ENCODE measurements at places on chromosomes 16 and 17.

DNA sequence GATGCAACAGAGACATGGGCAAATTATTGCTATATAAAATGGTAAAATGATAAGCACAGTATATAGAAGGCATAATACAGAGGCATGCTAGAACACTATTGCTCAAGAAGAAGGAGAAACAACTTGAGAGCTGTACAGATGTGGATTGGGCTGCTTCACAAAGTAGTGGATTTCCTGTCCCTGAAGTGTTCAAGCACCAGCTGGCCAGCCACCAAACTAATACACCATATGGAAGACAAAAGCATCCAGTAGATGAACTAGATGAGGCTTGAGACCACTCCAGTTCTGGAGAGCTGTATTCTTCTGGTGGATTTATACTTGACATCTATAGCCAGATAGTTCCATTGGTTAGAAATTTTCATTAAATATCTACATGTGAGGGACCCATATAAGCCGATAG, 134.1 kb upstream of the GNAO1 start:
- DNase-seq = no peak

GRCh38 chr16:78106686-78107085, 7.2 kb downstream of the WWOX start:
- DNase-seq = no peak

DNA sequence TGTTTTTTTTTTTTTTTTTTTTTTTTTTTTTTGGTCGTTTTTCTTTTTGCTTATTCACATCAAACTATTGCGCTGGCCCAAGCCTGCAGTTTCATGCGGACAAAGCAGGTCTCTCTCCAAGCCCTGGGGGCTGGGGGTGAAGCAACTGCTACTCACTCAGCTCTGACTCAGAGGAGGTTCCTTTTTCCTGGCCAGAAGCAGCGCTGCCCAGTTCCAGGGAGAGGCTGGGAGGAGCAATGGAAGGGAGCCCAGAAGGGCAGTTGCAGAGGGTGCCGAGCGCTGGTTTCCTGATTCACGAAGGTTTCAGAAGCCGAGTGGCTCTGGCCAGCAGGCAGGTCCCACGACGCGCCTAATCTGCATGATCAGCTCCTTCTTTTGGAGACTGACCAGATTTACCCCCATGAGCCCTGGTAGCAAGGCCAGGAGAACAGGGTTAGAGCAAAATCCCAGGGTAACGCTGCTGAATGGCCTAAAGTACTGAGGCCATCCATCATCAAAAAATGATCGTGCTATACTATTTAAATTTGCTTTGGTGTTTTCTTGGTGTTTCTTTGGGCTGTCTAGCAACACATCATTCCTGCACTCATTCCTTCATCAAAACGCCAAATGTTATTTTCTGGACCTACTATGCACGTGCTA, 144.7 kb upstream of the SOX9 start:
- DNase-seq = no peak

DNA sequence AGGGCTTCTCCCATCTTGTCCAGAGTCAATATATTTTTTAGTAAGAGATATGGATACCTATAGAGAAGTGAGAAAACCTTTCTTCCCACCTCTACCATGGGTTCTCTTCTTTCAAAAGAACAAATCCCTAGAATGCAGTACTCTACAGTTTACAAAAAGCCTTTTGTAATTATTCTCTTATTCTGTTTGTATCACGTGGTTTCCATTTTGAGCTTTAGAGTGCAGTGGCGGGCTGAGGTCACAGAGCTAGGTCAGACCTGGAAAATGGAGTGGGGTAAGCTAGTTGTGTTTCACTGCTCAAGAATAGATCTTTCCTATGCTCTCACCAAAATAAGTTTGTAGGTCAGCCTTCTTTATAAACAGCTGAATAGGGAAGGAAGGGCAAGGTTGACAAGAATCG, 85.3 kb upstream of the MAF start:
- no peak for DNase-seq

DNA sequence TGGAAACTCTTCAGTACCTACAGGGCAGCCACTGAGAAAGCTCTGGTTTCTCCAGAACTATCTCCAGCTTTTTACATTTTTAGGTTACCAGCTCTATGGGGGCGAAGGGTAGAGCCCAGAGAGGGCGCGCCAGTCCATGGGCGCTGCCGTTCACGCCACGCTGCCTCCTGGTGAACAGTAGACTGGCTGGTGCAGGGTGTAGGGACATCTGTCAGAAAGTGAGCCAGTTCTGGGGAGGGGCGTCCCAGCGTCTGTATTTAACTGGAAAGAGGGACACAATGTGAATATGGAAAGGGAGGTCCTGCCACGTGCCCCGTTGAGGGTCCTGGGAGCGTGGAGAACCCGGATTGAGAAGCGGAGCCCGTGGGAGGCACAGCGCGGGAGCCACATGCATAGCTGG, 16.4 kb upstream of the CLEC18A start:
- DNase-seq = no peak

DNA sequence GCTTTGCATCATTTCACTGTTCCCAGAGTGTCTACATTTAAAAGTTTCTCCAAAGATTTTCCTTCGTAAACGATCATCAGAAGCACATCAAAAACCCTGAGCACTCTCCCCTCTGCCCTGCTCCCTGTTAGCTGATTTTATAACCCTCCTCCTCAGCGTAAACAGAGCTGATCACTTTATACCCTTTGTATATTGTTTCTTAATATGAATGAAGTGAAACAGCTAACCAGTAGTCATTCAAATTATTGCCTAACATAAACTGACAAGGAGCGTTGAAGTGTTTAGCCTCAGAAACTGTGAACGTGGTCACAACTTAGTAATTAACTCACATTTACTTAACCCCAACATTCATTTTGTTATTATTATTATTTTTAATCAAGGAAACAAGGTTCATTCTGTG, 160.0 kb upstream of the FOXF1 start:
- no peak for DNase-seq

- DNase-seq = no peak
Measured at GRCh38 chr16:89179656-89180315, 8.2 kb downstream of the CDH15 start.

DNA sequence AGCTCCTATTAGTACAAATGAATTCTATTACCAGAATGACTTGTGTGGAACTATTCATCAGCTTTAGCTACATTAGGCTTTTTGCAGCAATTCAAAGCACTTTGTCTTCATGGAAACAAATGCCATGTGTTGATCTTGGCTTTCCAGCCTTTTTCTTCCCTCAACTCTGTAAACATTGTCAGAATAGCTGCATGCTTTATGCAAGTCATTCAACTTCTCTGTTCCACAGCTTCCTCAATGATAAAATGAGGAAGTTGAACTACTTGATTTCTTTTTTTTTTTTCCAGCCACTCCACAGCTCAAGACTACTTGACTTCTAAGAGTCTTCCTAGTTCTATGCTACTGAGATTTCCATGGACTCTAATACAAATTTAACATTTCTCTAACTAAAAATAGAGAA, 41.1 kb downstream of the KIAA0753 start:
- DNase-seq = no peak

DNA sequence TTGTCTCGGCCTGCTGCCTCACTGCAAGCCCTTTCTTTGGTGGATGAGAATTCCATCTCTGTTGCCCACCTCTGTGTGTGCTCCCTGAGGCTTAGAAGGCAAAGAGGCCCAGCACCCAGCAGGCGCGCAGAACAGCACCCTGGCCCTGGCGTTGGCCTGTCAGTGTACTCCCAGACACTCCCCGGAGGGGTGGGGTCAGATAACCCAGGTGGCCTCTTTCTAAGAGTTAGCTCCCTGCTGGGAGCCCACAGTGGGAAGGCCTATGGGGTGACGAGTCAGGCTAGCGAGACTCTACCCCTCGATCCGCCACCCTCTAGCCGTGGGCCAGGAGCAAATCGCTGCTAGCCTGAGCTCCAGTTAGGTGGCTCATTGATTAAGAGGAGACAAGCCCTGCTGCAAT, 38.1 kb downstream of the SRL start:
- no peak for DNase-seq

- DNase-seq = no peak
Measured at GRCh38 chr16:31354394-31355291, at the start of gene ITGAX. TSS of gene ITGAX (plus strand) at chr16:31355176. CDS start at chr16:31355255, 79 bp downstream.

DNA sequence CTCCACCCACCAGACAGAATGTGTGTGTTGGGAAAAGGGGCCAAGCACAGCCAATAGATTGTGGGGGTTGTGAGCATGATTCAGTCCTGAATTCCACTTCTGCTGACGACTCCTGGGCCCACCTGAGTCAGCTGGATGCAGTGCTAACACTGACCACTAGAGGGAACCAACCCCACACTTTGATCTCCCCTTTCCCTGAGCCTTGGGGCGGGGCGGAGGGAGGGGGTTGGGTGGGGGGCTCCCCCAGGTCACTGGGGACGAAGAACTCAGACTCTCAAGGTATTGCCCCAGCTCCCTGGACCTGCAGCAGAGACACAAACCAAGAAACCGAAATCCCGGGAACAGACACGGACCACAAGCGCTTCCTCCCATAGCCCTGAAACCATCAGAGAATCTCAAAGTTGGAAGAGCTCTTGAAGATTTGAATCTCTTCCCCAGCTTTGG, 621 bp upstream of the CSHL1 start:
- no peak for DNase-seq

DNA sequence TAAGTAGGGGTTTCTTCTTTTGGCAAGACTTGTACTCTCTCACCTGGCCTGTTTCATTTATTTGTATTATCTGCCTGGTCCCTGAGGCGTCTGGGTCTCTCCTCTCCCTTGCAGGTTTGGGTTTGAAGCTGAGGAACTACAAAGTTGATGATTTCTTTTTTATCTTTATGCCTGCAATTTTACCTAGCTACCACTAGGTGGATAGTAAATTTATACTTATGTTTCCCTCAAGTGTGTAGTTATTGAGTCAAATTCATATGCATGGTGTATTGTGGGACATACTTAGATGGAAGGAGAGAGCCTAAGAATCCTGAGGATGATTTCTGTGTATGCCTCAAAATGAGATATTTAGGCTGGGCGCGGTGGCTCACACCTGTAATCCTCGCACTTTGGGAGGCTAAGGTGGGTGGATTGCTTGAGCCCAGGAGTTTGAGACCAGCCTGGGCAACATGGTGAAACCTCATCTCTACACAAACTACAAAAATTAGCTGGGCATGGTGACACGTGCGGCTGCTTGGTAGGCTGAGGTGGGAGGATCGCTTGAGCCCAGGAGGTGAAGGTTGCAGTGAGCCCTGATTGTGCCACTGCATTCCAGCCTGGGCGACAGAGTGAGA, 13.6 kb downstream of the TMEM98 start:
- DNase-seq = no peak

- DNase-seq = no peak
Measured at GRCh38 chr17:34502426-34502825, 77.0 kb upstream of the TMEM132E start.

GRCh38 chr16:7914748-7915147, 582.1 kb downstream of the RBFOX1 start:
- DNase-seq = no peak

GRCh38 chr16:83923581-83924365, 24.9 kb downstream of the MLYCD start:
- no peak for DNase-seq

DNA sequence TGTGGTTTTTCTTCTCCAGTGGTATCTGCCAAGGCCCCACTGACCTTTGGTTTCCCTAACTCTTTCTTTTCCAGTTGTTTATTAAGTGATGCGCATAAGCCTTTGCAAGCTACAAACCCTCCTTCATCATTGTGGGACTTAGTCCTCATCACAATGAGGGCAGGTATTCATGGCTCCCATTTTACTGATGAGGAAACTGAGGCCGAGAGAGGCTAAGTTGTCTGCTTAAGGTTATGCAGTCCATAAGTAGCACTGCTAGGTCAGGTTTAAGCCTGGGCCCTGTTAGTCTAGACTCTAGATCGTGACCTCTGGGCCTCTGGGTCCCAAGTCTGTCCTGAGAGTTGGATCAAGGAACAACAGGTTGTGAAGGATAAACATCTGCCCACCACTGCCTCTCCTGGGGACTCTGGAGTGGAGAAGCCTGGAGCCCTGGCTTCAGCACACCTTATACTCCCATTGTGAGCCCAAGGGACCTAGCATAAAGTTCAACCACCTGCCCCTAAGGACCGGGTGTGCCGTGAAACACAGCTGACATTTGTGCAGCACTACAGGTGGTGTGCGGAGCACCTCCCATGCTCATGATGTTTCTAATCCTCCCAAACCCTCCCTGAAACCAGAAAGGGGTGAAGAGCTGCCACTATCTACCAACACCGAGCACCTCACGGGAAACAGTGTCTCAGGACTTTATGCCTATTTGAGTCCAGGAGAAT, 5.2 kb upstream of the KCNH6 start:
- no peak for DNase-seq

DNA sequence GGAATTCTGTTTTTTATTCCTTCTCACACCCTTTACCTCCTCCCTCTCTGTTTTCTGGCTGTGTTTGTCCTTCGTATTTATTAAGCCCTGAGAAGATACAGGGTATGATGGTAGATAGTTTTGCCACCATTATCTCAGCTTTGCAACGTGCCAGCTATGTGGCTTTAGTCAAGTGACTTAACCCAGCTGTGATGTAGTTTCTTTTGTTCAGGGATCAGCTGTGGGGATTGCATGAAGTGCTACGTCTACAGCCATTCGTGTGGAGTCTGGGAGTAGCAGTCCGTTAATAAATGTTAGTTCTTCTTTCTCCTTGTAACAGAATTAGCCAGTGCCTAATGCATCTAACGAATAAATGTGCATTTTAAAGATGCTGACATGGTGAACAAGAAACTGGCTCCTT, 128.4 kb downstream of the HAPSTR1 start:
- no peak for DNase-seq

DNA sequence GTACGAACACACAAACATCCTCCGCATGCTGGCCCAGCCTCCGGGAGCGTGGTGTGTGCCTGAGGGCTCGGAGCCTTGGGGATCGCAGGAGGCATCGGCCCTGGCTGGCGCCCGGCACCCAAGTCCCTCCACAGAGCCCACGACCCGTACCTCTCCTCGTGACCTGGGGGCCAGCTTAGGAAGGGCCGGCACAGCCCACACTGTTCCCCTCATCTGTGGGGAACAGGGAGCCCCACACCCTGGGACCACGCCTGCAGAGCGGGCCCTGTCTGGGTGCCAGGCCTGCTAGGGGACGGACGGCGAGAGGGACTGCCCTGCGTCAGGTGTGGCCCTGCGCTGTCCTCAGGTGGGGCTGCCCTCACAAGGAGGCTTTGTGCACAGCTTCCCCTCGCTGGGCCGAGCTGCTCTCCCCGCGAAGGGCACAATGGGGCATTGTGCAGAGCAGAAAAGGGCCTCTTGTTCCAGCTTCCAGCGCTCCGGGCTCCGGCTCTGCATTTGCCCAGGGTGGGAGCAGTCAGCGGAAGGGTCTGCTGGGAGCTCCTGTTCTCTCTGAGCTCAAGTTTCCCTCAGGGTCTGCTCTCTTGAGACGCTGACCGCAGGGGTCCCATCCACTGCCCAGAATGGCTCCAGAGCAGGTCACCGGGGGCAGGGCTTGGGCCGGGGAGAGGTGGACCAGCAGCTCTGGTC, 1.7 kb upstream of the LMF1 start:
- DNase-seq = no peak
